ENCODE measurements at places on chromosomes 2 and 18.

- no peaks in the 10 kb centered on the region for H3K27me3 ChIP-seq
- no peaks in the 10 kb centered on the region for H3K36me3 ChIP-seq
- peak; percentile 61 for DNase-seq
- no peak overlapping the region for H3K27ac ChIP-seq
- H3K4me1 ChIP-seq = peaks cover 8% of the 10 kb centered on the region
- no peak overlapping the region for H3K4me3 ChIP-seq
These were observed 184.8 kb upstream of the SP5 start for GRCh38 chr2:170530284-170530745.

- H3K27me3 ChIP-seq = no peaks in the 10 kb centered on the region
- DNase-seq = no peak
- no peaks in the 10 kb centered on the region for H3K36me3 ChIP-seq
- H3K27ac ChIP-seq = no peak overlapping the region
- H3K4me1 ChIP-seq = 0 out of 2 replicates have a peak, but pooled peaks cover 14% of the 10 kb centered on the region
These were observed 90.3 kb downstream of the ROCK2 start for GRCh38 chr2:11254100-11254536.

DNA sequence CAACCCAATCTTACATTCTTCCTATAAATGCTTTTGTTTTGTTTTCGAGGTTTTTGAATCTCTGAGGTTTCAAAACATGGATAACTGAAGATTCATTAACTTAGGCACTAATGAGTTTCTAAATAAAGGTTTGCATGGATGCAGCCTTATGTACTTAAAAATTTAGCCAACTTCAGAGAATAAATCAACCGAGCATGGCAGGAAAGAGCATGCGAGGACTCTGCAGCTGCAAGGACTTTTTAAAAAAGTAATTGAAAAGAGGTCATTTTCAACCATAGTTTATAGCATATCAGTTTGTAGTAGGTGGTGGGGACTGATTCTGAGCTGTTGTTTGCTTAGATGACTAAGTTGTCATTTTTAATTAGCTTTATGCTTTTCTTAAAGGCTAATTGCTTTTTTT is 567.0 kb upstream of the ZEB2 start:
- H3K4me3 ChIP-seq = no peak overlapping the region
- H3K27ac ChIP-seq = no peak overlapping the region
- no peaks in the 10 kb centered on the region for H3K27me3 ChIP-seq
- no peak for DNase-seq
- H3K4me1 ChIP-seq = no peaks in the 10 kb centered on the region

DNA sequence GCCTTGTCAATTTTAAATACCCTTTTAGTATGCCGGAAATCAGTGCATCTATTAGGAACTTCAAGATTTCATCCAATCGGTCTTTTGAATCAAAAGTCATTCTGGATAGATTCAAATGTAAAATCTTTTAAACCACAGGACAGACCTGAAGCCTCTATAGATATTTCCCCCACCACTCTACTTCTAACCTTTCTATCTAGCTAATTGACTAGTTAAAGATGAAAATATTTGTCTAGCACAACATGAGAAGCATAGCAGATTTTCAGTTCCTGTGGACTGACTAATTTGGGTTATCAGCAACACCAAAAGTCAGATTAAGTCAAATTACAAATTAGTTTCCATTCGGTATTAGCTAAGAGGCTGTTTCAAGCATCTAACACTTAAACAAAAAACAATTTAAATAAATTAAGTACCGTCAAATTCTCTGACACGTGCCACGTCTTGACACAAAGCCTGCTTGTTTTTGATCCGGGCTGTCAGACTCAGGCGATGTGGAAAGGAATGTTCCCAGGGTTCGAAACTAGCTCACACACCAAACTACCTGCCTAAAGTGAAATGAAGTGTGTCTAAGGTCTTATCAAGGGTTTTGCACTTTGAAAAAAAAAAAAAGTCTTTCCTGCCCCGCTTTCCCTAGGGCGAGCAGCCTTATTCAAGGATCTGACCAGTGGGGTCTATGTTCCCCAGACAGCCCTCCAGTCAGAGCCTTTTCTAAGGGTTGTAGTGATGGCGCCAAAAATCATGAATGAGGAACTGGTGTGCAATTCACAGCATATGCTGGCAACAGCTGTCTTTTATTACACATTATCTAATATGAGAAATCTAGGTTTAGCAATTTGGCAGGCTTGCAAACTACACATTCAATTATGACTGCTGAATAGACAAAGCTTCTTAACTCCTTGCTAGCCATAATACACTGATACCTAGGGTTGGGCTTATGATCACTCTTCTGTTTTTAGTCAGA is 4.7 kb downstream of the CYTIP start:
- H3K4me1 ChIP-seq = no peaks in the 10 kb centered on the region
- no peaks in the 10 kb centered on the region for H3K36me3 ChIP-seq
- H3K27me3 ChIP-seq = no peaks in the 10 kb centered on the region
- H3K4me3 ChIP-seq = no peak overlapping the region
- no peak overlapping the region for H3K27ac ChIP-seq
- no peak for DNase-seq

DNA sequence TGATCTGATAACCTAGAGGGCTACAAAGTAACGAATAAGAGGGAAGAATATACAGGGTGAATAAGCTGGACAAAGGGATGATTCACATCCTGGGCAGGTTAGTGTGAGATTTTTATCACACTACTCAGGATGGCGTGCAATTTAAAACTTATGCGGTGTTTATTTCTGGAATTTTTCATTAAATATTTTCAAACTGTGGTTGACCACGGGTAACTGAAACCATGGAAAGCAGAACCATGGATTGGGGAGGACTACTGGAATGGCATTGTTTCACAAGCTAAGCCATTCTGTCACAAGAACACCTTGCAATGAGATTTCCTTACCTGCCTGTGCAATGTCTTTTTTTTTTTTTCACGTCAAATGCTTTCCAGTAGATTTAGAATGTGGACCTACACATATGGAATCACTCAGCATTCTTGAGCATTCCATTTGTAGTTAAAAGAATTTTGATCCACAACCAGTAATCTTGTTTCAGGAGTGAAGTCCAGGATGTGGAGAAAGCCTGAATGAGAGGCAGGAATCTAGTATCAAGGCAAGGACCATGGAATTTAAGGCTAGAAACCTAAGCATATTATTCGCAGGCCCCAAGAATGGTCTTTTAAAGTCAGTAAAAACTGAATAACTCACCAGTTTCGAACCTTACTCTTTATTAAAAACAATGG is 8.0 kb upstream of the CDK15 start:
- no peaks in the 10 kb centered on the region for H3K36me3 ChIP-seq
- H3K27me3 ChIP-seq = no peaks in the 10 kb centered on the region
- H3K27ac ChIP-seq = no peak overlapping the region
- H3K4me3 ChIP-seq = no peak overlapping the region
- DNase-seq = no peak

DNA sequence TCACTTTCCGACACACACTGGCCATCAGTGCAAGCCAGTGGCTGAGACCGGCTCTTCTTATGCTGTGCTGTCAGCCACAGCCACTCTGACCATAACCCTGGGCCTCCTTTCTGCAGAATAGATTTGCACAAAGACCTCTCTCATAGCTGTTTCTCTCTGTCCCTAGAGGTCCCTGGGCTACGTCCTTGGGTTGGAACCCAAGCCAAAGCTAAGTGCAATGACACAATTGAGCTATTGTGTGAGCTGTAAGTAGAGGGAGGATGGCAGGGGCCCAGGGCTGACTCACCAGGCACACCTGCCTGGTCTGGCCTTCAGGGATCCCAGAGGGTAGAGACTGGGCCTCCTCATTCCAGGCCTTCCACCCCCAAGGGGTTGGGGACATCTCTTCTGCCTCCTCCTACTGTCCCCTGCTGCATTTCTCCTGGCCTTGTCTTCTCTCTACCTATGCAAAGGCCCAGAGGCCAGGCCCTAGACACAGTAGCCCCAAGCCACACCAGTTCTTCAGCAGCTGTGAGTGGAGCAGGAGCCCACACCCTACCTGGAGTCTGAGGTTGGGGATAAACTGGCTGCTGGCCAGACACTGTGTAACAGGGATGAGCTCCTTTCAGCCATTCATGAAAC is 174.6 kb downstream of the NCK2 start:
- no peaks in the 10 kb centered on the region for H3K27me3 ChIP-seq
- no peak overlapping the region for H3K27ac ChIP-seq
- no peak for DNase-seq
- no peak overlapping the region for H3K4me3 ChIP-seq
- H3K36me3 ChIP-seq = no peaks in the 10 kb centered on the region

GRCh38 chr2:3193443-3194330 is 183.9 kb downstream of the EIPR1 start:
- H3K36me3 ChIP-seq = no peaks in the 10 kb centered on the region
- no peaks in the 10 kb centered on the region for H3K27me3 ChIP-seq
- H3K4me1 ChIP-seq = peaks cover 9% of the 10 kb centered on the region
- H3K4me3 ChIP-seq = no peak overlapping the region
- H3K27ac ChIP-seq = no peak overlapping the region

DNA sequence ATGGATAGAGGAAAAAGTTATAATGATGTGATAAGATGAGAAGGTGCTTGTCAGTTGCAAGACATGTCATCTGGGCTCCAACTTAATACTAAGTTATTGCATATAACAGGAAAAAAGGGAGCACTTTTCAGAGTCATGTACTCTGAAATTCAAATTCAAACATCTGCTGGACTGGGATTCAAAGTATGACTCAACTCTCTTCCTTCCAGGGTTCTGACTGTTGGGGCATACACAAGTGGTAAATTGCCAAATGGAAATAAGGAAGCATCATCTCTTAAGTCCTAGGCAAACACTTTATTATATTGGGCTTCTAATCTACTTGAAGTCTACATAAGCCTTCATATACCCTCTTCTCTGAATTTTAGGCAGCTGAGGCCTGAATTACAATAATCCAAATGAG is 44.9 kb downstream of the ZBTB14 start:
- H3K36me3 ChIP-seq = no peaks in the 10 kb centered on the region
- H3K4me1 ChIP-seq = no peaks in the 10 kb centered on the region
- no peaks in the 10 kb centered on the region for H3K27me3 ChIP-seq
- no peak overlapping the region for H3K4me3 ChIP-seq
- no peak overlapping the region for H3K27ac ChIP-seq
- DNase-seq = no peak

GRCh38 chr2:226730481-226730880 is 69.1 kb downstream of the IRS1 start:
- no peak overlapping the region for H3K4me3 ChIP-seq
- no peak overlapping the region for H3K27ac ChIP-seq
- DNase-seq = peak; percentile 45
- H3K4me1 ChIP-seq = 0 out of 2 replicates have a peak, but pooled peaks cover 3% of the 10 kb centered on the region

DNA sequence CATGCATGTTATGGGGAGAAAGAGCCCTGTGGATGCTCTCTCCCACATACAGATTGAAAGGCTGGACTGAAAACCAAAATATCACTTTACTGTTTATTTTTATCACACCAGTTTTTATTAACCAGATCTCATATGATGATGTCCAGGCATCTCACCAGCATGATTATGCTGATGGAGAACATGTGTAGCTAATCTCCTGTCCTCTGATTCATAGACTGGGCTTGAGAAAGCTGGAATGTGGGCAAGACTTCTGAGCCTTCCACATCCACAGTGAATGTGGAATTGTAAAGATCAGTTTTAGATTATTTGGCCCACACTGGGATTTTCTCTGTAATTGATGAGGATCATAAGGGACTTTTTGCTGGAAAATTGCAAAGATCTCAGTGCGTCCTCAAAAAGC is 137.9 kb downstream of the ICOS start:
- no peak overlapping the region for H3K27ac ChIP-seq
- no peak overlapping the region for H3K4me3 ChIP-seq
- no peaks in the 10 kb centered on the region for H3K4me1 ChIP-seq
- H3K27me3 ChIP-seq = no peaks in the 10 kb centered on the region
- no peak for DNase-seq
- no peaks in the 10 kb centered on the region for H3K36me3 ChIP-seq

GRCh38 chr18:37534627-37535026 is 31.0 kb downstream of the CELF4 start:
- DNase-seq = no peak
- no peaks in the 10 kb centered on the region for H3K36me3 ChIP-seq
- H3K27ac ChIP-seq = no peak overlapping the region
- peaks cover 33% of the 10 kb centered on the region for H3K4me1 ChIP-seq

GRCh38 chr2:72173640-72174321 is 26.1 kb upstream of the CYP26B1 start:
- H3K27me3 ChIP-seq = no peaks in the 10 kb centered on the region
- DNase-seq = peak; percentile 15
- H3K4me1 ChIP-seq = peaks cover 17% of the 10 kb centered on the region
- H3K4me3 ChIP-seq = no peak overlapping the region

DNA sequence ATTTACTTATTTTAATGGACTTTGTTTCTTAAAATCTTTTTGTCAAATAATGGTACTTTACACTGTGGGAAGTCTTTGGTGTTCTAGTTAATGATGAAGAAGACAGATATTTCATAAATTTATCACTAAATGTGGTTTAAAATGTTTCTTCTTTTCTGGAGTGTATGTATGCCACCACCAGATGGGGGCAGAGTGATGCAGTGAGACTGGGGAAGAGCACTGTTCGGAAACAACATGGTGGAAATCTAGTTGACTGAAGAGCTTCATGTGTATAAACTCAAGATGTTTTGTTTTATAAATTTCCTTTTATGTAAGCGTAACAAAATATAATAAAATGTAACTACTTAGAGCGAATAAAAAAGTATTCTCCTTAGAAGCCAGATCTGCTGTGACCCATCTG is 195.1 kb downstream of the KCNE4 start:
- peak; percentile 38 for DNase-seq
- H3K4me1 ChIP-seq = no peaks in the 10 kb centered on the region
- H3K27me3 ChIP-seq = no peaks in the 10 kb centered on the region

Data from GM23338 (cell line).